ENCODE measurements at places on chromosomes 6 and 20. TPM values are rescaled to one million over a fixed set of nuclear protein-coding genes. Genes with fewer than 3 reads are reported as not detected.
A peak's percentile ranks its signal among the peaks of the same experiment; 100 is the strongest.

- DNase-seq: no peak
These were observed 17.3 kb upstream of the IP6K3 start for GRCh38 chr6:33764036-33764435.

GRCh38 chr6:130959951-130960350, 103.1 kb downstream of the EPB41L2 start:
- no peak for DNase-seq

- peak; percentile 52 for DNase-seq
These were observed at the start of gene ANKRD60 for GRCh38 chr20:58228484-58229197. Gene ANKRD60 (minus strand): TSS chr20:58228653. CDS start chr20:58228653, 0 bp downstream.

DNA sequence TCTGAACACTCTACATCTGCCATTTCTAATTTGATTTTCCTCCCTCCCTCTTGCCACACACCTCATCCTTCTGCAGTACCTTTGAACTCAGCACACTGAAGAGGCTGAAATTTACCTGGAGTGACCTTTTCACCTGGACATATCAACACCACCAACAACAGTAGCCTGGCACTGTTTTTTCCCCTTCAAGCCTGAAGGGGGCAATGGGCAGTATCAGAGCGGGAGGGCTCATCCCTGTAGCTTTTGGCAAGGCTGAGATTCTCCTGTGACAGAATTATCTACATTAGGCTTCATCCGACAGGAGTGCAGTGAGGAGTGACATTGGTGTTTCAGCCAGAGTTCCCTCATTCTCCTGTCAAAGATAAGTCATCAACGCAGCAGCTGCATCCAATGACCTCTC, 312.8 kb upstream of the SPTLC3 start:
- no peak for DNase-seq

DNA sequence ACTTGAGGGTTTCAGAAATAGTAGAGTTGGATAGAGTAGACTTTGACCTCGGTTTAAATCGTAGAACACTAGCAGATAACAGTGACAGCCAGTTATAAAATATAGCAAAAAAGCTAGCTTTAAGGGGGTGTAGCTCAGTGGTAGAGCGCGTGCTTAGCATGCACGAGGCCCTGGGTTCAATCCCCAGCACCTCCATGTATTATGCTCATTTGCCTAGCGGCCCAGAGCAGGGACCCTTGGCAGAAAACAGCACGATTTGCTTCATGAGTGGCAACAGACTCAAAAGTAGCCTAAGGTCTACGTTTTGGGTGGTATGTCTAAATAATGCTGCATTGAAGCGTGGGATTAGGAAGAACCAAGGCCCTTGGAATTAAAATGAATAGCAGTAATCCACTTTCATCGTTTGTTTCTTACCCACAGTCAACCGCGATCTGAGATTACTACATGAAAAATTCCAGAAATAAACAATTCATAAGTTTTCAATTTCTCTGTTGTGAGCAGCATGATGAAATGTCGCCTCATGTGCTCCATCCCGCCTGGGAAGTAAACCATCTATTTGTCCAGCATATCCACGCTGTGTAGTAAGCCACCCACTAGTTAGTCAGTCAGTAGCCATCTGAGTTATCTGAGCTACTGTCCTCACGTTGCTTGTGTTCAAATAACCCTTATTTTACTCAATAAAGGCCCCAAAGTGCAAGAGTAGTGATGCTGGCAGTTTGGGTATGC, 184.9 kb downstream of the GPX5 start:
- DNase-seq: no peak

GRCh38 chr6:142238881-142239280, 62.9 kb upstream of the ADGRG6 start:
- no peak for DNase-seq

- peak; percentile 82 for DNase-seq
These were observed 11.0 kb downstream of the UQCC2 start for GRCh38 chr6:33700391-33701050.

GRCh38 chr6:138507977-138508675, 8.8 kb upstream of the NHSL1 start:
- no peak for DNase-seq

GRCh38 chr6:33745548-33745947, 1.2 kb downstream of the IP6K3 start:
- no peak for DNase-seq

DNA sequence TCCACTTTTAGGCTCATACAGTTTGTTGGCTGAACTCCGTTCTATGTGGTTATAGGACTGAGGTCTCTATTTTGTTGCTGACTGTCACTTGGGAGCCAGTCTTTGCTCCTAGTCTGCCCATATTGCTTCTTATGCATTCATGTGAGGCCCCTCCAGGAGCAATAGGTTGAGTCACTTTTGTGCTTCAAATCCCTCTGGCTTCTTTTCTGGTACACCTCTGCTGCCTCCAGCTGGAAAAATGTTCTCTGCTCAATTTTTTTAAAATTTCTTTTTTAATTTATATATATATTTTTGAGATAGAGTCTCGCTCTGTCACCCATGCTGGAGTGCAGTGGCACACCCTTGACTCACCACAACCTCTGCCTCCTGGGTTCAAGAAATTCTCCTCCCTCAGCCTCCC, 42.7 kb upstream of the NOX3 start:
- DNase-seq: no peak

DNA sequence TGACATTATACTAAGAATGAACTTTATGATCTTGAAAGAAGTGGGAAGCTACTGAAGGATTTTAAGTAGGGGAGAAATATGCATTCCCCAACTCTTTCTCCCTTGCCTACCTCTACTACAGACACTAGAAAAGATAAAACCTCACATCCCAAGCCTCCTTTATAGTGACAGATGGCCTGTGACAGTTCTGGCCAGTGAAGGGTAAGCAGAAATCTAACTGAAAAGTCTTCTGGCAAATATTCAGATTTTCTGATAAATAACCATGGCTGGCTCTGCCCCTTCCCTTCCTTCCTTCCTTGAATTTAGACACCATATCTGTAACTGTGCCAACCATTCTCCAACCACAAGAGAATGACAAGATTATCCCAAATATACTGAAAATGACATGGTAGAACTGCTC, 10.2 kb upstream of the BEND6 start:
- DNase-seq: no peak

DNA sequence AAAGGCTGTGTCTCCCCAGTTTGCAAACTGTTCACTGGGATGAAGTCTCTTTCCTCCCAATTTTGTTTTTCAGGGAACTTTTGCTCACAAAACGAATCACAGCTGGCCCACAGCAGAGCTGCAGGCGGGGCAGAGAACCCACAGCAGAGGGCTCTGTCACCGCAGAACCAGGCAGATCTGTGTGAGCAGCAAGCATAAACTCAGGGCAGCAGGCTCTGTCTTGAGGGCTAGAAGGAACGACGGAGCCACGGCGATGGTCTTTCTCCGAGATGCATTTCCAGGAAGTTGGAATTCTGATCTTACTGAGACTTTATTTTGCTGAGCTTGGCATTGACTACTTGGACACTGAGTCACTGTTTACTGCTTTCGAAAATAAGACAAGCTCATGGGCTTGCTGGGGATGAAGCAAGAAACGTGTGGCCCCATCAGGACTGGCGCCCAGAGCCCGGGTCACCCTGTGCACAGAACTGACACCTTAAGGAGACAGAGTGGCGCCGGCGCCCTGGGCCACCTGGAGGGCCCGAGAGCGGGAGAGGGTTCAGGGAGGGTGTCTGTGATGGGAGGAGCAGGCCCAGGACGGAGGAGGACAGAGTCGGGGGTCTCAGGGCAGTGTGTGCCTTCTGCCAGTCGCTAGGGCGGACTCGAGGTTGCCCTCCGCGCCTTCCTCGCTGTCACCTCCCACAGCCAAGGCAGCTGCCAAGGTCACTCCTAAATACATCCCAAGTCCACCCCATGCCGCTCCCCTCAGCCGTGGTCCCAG, 106.3 kb upstream of the NXT1 start:
- no peak for DNase-seq

GRCh38 chr6:41122373-41122772, 31.8 kb downstream of the TREML1 start:
- no peak for DNase-seq

DNA sequence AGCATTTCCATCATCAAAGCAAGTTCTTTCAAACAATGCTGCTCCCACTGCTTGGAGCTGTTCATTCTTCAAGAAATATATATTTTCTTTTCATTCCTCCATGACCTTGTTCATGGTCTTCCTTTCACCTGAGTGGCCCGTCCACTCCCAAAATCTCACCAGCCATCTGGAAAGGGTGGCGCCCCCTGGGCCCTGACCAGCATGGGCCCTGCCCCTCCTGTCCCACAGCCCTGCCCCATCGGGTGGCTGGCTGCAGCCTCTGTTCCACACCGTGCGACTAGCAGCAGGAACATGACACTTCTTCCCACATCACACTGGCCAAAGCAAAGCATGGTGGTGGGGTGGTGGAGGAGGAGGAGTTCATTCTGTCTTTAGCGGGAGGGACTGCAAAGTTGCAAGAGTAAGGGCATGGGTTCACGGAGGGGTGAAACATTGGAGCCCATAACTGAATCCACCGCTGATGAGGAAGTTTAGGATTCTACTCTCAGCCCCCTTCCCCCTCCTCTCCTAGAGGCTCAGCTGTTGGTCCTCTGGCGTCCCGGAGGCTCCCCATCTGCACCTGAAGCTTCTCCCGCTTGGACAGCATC, 195.2 kb upstream of the SLC24A3 start:
- DNase-seq: no peak

- no peak for DNase-seq
These were observed 14.1 kb downstream of the CDK5RAP1 start for GRCh38 chr20:33387177-33387576.

GRCh38 chr20:17570347-17571152, 675 bp downstream of the DSTN start:
- peak; percentile 80 for DNase-seq

DNA sequence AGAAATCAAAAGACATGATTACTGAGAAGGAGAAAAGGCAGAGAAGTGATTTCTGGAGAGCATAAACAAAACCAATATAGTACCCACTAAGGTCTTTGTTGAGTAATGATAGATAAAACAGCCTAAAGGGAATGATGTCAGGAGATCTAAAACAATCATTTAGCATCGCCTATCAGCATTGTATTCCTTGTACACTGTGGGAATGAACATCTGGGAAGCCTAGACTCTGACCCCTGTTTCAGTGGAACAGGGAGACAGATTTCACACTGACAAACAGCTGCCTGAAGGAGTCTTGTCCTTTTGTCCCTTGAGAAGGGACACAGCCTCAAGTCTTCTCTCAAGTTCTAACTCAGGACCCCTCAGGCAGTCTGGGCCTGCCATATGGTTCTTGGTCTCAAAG, 1.7 kb downstream of the ASIP start:
- DNase-seq: no peak

- no peak for DNase-seq
These were observed 82.3 kb downstream of the SYNE1 start for GRCh38 chr6:152554851-152555250.

- no peak for DNase-seq
These were observed 43.8 kb downstream of the CEP57L1 start for GRCh38 chr6:109139109-109139508.

DNA sequence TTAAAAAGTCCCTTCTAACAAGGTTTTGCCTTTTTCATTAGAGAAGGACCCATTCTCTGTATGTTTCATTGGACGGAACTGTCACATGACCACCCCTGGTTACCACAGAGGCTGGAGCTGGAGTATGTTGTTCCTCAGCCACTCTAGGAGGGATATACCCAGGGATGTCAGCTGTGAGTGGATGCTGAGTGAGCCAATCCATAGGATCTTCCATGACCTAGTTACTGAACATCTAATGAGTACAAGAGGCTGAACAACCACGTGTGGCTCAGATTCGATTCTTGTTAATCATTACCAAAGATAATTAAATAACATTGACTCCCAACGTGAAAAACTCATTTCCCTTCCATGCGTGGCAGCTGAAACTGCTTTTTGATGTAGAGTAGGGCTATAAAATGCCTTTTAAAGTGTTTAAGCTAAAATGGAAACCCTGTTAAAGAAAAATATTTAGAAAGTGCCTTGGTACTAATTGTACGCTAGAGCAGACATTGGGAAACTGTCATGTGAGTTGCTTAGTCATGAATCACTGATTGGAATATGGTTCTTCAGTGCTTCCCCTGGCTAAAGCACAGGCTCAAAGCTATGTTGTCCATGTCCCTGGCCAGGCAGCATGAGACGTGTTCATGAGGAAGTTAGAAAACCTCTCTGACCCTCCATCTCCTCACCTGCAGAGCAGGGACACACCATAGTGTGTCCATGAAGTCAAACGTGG, 256.1 kb downstream of the ZNF217 start:
- no peak for DNase-seq

GRCh38 chr6:17525637-17526036, 74.5 kb upstream of the FAM8A1 start:
- DNase-seq: peak; percentile 14

DNA sequence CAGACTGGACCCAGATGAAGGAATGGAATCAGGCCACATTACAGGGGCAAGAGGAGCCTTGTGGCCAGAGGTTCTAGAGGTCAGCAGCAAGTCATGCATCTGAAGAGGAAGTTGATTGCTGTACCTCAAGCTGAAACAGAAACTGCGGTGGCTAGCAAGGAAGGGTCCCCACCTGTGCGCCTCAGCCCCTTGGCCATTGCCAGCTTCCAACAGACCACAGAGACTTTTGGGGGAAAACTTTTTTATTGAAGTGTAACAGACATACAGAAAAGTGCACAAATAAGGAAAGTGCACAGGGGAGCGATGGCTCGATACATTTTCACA, 26.8 kb upstream of the SLC9A8 start:
- no peak for DNase-seq

GRCh38 chr6:2221726-2222274, 23.6 kb downstream of the GMDS start:
- no peak for DNase-seq

GRCh38 chr6:169092375-169092774, 161.3 kb downstream of the THBS2 start:
- DNase-seq: no peak

- DNase-seq: no peak
These were observed 135.5 kb upstream of the LRFN2 start for GRCh38 chr6:40722553-40723258.

GRCh38 chr6:38244869-38245268, 394.9 kb downstream of the BTBD9 start:
- no peak for DNase-seq

- no peak for DNase-seq
These were observed 516.8 kb upstream of the MARCKS start for GRCh38 chr6:113340371-113340770.

The NEURL2 gene
- total RNA-seq: 16.0 TPM

The KIZ gene
- total RNA-seq: 19.0 TPM

The CD109 gene
- 29.6 TPM for total RNA-seq

The DST gene
- 589 TPM for total RNA-seq

The SAYSD1 gene
- 12.3 TPM for total RNA-seq

The CRISP3 gene
- 100 TPM for total RNA-seq

The TNNC2 gene
- total RNA-seq: 2,441 TPM

The RIMS4 gene
- 3.7 TPM for total RNA-seq

The MUC22 gene
- 0.21 TPM for total RNA-seq

The TAF11 gene
- 37.2 TPM for total RNA-seq

The ZBP1 gene
- 0.10 TPM for total RNA-seq

The MACROD2 gene
- total RNA-seq: 5.0 TPM

The ADGRB3 gene
- 6.1 TPM for total RNA-seq

The KPNA5 gene
- 19.2 TPM for total RNA-seq

The SLC4A11 gene
- 0.62 TPM for total RNA-seq

The SLPI gene
- 181 TPM for total RNA-seq

The CBFA2T2 gene
- total RNA-seq: 16.5 TPM

The RIMS1 gene
- total RNA-seq: 2.3 TPM

The PAK5 gene
- total RNA-seq: 0.10 TPM

The GMPR gene
- total RNA-seq: 50.2 TPM

The MAK gene
- total RNA-seq: 0.21 TPM

Measured in tongue (tissue), 3 donors.